ENCODE measurements at places on chromosomes 5 and 9.

- peak; percentile 44 for DNase-seq
These were observed 102.6 kb downstream of the ADAMTS2 start for GRCh38 chr5:179242676-179243075.

- DNase-seq: no peak
These were observed 20.0 kb downstream of the ANKH start for GRCh38 chr5:14851597-14851996.

DNA sequence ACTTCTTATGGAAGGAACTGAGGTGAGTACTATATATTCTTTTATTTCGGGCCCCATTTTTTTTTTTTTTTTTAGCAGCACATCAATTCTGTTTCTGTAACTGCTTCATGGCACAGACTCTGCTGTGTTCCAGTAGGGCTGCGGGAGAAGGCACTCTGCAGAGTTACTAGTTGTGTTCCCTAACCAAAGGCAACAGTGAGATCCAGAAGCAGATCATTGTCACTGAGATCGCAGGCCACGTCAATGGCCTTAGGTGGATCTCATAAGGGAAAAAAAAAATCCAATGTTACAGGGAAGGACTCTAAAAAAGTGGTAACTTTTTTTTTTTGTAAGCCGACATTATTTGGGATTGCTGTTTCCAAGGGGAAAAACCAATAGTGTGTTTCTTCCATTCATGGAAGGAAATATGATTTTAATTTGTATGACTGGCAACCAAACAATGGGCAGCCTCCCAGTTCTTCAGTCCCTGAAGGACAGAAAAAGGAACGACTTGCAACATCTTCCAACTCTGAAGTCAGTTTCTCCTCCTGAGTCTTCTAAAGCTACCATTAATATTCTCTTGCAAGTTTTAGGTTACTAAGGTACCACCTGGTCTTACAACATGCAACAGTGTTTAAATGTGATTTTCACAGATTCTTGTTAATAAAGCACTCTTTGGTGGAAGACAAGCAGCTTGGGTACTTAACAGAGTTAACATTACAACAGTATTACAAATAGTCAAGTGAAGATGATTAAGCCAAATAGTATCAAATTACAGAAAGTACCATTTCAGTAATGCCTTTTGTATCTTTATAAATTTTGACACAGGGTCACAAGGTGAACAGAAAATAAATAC, 52.8 kb downstream of the HABP4 start:
- DNase-seq: no peak

GRCh38 chr9:106218854-106219253, 524.5 kb downstream of the TMEM38B start:
- no peak for DNase-seq

DNA sequence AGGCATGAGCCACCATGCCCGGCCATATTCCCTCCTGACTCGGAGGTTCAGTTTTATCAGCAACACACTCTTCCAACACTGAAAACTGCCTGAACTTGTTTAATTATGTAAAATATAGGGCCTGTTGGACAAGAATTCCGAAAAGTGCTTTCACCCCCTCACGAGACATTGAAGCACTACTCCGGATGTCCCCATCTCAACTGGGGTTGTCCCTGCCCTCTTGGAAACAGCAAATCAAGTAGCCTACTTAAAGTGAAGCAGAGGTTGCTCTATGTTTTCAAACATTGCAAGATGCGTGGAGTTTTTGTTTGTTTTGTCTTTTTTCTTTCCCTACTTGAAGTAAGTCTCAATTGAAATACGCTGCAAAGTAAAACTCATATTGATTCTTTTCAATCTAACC, 7.6 kb downstream of the PTGER4 start:
- no peak for DNase-seq

DNA sequence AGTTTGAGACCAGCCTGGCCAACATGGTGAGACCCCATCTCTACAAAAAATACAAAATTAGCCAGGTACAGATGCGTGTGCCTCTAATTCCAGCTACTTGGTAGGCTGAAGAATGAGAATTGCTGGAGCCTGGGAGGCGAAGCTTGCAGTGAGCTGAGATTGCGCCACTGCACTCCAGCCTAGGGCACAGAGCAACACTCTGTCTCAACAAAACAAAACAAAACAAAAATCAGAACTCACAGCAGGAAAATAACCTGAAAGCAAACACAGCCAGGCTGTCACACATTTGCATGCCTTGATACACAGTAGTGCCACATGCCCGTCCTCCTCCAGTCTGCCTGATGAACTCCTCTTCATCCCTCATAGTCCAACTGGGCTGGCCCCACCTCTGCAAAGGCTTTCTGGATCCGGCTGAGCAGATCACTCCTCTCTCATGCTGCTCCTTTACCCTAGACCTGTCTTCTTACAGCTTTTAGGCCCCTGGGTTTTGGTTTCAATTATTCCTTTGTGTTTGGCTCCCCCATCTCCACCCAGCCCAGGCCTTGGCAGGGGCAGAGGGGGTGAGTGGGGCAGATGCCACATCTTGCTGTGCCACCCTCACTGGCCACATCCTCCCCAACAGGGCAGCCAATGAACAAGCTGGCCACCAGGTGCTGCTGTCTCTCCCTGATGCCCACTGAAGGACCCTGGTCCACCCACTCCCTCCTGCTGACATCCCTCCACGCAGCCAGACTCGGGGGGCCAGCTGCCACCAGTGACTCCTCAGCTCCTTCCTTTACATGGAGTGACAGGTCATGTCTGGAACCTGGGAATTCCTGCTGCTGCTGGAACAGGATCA, 62.0 kb upstream of the GGTA1 start:
- DNase-seq: no peak

DNA sequence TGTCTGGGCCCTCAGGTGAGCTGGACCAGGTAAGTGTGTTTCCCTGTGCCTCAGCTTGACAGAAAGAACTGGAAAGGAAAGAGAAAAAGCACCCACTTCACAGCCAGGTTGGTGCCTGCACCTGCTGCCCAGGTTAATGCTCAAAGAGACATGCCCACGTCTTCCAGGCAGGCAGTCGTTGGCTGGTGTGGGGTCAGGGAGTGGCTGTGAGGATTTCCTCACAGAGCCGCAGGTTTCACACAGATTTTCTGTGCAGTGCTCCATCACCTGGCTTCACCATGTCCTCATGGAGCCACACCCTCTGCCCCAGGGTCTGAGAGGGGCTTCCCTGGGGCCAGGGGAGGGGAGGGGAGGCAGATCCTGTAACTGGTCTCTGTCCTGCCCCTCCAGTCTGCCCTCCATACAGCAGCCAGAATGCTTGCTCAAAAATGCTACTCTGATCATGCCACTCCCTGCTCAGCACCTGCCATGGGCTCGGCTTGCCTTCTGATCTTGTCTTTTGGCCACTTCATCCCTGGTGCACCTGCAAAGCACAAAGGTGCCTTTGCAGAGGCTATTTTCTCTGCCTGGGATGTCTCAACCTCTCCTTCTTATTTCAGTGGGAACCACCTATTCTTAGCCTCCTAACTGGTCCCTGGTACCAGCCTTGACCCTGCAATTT, 82.5 kb upstream of the UBTD2 start:
- no peak for DNase-seq

DNA sequence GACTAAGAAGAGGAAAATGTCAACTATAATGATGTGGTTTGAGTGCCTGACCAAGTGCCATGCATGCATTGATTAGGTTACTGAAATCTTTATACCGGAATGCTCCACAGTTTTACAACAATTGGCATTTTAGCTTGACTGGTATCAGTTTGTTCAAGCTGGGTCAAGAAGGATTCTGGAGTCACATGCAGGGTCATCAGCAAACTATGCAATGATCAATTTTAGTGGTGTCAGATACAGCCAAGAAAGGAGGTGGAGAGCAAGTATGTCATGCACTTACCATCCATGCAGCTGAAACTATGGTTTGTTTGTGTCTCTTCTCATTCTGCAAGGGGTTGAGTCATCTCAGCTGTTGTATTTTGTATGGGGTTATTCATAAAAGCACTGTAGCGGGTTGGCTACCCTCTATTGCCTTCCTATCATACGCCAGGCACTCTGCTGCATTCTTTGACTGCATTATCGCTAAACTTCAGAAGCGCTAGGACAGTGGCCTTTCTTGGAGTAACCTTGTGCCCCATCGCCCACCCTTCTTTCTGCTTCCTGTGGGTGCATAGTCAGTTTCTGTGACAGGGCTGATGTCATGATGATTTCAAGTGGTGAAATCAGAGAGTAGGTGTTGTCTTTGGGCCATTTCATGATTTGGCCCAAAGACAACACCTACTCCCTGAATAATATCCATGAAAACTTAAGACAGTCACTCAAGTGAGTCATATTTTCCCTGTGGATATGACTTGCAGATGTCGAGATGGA, 145.4 kb downstream of the MTX3 start:
- DNase-seq: peak; percentile 22
